Heart left ventricle (tissue), 16 donors: ENCODE measurements at places on chromosomes 1 and 21.

DNA sequence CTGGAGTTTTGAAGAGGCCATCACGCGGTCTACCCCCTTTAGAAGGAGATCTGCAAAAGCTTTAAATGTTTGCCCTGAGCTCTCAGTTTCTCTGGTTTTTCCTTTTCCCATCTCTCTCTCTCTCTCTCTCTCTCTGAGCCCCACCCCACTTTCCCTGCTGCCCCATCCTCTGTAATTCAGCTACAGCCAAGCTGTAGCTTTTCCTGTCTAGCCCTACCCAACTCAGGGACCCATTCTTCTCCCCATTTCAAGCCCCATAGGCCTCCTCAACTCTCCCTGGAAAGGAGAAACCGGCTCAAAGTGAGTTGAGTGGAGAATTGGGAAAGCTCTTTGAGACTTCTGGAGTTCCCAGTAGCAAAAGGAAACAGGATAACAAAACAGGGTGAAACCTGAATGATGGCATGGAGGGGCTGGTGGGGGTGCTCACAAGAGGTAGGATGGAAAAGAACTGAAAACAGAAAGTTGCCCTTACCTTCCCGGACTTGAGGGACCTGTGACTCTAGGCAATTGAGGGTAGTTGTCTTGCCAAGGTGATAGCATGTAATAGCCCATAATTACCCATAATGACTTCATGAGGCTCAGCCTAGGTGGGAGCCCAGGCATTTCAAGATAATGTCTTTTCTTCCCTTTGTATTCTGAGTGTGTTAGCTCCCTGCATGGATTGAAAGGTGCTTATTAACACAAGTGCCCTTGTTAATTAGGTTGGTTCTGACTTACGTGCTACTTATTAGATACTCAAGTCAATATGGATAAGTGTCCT, 84.9 kb downstream of the SLC16A1 start:
- no peak for DNase-seq

- DNase-seq, result no peak
These were observed 173.4 kb downstream of the S1PR1 start for GRCh38 chr1:101410048-101410878.

GRCh38 chr1:180053594-180054567, 99.3 kb downstream of the CEP350 start:
- DNase-seq, result no peak

GRCh38 chr1:45883658-45884057, 80.2 kb downstream of the MAST2 start:
- DNase-seq, result no peak

GRCh38 chr1:198497326-198498102, 43.0 kb downstream of the ATP6V1G3 start:
- DNase-seq, result no peak

- DNase-seq, result no peak
These were observed 100.8 kb upstream of the KIAA1614 start for GRCh38 chr1:180811886-180812285.

- no peak for DNase-seq
These were observed 74.4 kb downstream of the PTGS2 start for GRCh38 chr1:186605762-186606350.
